Ammon's horn (tissue), 1 donor: ENCODE measurements at places on chromosomes 3 and 15.

DNA sequence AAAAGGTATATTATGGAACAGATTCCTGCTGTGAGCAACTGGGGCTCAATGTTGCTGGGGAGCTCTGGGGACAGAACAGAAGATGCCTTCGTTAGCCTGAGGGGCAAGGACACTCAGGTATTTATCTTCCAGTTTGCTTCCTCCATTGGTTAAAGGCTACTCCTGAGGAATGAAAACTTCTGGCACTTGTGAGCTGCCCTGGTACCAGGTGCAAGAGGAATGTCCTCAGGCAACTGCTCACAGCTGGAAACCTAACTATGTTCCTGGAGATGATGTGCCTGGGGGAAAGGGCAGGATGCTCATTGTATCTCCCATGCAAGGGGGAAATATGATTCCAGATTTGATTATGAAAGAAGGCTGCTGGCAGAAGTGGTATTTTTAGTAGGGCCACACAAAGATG is 54.0 kb upstream of the BBX start:
- no peak for DNase-seq

GRCh38 chr3:11455956-11456355 is 183.8 kb downstream of the ATG7 start:
- no peak for DNase-seq

GRCh38 chr3:83928391-83928790 is 1030.4 kb upstream of the CADM2 start:
- DNase-seq, result no peak

- no peak for DNase-seq
Observed at GRCh38 chr3:124119056-124119716, 127.3 kb upstream of the ROPN1 start.

- no peak for DNase-seq
Observed at GRCh38 chr3:123480428-123480827, 31.5 kb upstream of the ADCY5 start.

DNA sequence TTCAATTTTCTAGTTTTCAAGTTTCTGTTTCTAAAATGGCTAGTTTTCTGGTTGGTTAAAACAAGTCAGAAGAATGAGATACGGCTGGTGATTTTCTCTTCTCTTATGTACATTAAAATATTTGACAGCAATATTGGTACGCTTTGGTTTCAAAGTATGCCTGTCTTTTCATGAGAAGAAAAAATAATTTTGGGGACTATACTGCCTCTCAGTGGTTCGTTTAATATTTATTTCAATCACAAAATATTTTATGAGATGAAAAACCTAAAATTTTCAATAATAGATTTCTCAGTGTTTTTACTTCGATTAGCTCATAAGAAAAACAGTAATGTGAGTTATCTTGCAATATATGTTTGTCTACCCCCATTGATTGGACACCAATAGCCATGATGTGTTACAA is 72.8 kb upstream of the AADACL2 start:
- no peak for DNase-seq

DNA sequence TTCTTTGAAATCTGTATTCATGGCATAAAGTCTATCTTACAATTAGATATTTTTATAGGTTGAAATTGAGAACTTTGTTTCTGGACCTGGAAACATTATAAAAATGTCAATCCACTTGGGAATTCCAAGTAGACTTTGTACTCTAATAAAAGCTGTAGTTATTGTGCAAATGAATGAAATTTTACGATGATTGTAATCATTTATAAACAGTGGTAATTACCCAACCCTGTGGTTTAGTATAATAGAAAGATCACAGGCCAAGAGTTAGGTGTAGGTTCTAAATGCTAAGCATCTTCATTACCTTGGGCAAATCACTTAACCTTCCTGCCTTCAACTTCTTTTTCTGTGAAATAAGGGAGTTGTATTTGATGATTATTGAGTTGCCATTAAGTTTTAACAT is 13.2 kb upstream of the SLC7A14 start:
- DNase-seq, result no peak

DNA sequence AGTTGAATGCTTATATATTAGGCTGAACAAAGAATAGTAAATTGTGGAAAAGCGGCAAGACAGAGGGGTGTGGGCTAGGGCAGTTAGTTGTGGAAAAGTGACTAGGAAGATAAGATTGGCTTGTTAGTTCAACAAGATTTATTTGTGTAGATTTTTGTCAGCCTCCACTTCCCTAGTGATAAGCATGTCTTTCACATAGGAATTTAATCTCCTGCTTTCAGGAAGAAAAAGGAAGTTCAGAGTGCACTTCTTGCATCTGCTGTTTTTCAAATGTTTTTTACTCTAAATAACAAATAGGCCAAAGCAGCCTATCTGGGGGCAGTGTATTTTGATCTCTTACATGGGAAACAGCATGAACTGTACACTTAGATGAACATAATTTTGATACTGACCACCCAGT is 919.9 kb downstream of the NAALADL2 start:
- no peak for DNase-seq

DNA sequence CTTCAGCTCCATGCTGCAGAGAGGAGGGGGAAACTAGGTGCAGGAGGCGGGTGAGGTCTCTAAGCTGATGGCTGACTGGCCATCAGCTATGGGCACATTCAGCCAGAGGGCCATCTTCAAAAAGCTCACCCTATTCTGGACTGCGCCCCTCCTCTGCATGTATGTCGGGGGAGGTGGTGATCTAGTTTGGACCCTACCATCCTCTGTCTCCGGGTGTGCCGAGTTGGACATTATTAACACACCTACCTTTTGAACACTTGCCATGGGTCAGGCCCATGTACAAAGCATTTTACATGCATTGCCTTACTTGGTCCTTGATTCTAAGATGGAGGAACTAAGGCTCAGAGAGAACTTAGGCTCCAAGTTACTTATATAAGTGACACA is 1.4 kb downstream of the NISCH start:
- no peak for DNase-seq

GRCh38 chr3:5977331-5977730 is 789.8 kb downstream of the EDEM1 start:
- DNase-seq, result no peak

GRCh38 chr15:41331833-41332193 is 578 bp downstream of the OIP5 start:
- DNase-seq, result no peak

DNA sequence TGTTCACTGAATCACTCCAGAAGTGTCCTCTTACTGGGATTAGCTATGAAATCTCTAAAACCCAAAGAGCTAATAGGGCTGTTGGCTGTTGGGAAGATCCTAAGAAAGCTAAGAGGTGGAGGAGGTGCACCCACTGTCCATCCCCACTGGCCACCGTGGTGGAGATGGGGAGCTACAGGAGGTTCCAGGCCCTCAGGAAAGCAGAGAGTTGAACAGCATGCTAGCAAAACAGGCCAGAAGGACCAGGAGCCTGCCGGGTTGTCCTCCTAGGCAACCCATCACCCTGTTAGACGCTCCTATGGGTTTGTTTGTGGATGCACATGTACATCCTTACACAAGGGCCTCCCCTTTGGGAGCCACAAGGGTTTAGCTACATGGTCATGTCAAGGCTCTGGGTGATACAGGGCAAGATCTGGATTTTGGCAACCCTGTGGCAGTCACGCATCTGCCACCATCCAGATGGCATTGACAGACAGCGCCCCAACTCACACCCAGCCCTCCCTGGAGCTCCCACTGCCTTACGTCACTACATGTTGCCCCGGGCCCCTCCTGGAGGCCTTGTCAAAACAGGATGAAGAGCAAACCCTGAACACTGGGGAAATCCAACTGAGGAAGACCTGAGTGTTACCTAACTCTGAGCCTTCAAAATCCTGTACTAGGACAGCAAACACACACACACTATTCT is 208.1 kb downstream of the SLCO3A1 start:
- no peak for DNase-seq

DNA sequence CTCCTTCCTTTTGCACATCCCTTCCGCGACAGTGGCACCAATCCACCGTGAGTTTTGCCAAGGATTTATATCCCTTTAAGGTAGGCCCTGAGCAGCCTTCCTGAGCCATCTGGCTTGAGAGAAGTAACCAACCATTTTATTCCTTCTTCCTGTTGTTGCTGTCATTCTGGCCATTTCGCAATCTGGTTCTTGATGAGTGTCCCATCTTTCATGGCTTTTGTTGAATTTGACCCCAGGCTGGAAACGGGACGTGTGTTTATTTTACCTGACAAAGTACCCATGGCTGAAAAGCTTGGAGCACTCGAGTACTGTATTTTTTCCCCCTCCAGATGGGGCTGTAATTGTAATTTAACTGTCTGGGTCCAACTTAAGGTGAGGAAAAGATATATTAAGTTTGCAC is 173.4 kb downstream of the WNT5A start:
- DNase-seq, result no peak

DNA sequence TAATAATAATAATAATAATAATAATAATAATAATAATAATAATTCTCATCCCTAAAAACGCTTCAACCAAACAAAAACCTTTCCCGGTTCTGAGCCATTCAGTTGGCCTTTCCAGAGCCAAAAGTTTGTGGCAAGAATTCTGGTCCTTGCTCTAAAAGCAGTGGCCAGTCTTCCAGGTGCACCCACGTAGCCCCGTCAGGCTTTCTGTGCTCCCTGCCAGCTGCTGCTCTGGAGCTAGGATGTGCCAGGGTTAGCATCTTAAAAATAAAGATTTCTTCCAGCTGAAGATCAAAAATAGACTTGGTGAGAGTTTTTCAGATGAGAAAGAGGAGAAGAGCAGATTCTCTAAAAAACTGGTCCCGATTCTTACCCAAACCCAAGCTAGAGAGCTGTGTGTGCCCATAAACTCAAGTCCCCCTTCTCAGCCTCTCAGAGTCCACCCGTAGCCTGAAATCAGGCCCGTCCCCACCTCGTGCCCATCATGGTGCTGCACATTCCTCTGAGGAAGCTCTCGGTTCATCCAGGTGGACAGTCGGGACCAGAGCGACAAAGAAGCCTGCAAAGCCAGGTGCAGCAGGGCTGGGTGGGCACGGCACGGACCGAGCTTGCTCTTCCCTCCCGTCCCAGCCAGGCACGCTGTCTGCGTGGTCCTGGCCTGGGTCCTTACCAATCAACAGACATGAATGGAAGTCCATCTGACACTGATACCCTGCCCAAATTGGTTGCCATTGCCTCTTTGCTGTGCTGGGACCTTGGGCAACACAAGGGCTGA is 155.6 kb downstream of the LRRC28 start:
- no peak for DNase-seq

GRCh38 chr3:115423170-115423569 is 200.1 kb upstream of the GAP43 start:
- DNase-seq, result no peak

DNA sequence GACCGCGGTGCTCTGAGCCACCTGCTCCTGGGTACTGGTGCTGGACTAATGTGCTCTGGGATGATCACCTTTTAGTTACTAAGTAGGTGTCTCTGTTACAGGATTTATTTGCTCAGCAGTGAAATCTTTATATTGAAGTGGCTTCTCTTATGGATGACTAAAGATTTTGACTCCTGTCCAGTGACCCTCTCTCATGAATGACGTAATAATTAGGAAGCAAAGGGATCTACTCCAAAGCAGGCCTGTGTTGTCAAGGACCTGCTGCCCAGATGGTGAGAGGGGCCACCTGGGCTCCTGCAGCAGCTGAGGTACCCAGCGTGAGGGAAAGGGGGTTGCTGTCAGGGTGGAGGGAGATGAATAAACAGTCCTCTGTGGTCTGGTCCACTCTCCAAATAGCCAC is 263.6 kb downstream of the GABRG3 start:
- no peak for DNase-seq

GRCh38 chr3:54176106-54176505 is 53.8 kb downstream of the CACNA2D3 start:
- no peak for DNase-seq

DNA sequence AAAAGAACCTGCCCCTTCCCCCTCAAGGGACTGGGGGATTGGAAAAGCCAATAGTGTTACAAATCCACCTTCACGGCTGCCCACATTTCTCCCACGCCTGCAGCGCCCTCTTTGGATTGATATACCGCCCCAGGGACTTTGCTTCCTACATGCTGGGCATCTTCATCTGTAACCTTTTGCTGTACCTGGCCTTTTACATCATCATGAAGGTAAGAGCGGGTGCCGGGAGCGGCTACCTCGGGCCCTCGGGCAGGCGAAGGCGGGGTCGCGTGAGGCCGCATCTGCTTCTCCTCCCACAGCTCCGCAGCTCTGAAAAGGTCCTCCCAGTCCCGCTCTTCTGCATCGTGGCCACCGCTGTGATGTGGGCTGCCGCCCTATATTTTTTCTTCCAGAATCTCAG is 73.1 kb downstream of the USF3 start:
- DNase-seq, result no peak

GRCh38 chr15:60420203-60420716 is 22.5 kb upstream of the ANXA2 start:
- DNase-seq, result no peak

DNA sequence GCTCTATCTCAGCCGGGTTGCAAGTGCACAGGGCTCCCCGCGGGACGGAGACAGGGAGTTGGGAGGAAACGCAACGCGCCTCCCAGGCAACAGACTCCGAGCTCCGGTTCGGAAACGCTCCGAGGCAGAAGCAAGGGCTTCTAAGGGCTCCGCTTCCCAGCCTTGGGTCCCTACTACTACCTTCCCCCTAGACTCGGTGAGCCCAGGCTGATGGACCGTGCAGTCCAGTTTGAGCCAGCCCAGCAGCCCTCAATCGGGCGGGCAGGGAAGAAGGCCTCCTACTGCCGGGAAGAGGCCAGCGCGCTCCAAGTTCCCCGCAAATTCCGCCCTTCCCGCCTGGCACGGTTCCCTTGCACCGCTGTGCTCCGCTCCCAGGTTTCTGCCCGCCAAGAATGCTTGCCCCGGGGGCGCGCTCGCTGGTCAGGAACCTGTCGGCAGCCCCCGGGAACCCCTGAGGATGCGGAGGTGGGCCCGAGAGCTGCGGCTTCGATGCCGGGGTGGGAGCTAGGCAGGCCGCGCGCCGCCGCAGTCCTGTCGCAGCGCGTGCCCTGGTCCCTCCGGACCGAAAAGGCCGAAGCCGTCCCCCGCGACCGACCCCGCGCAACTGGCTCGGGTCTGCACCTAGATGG is 728 bp downstream of the TRANK1 start:
- peak; percentile 65 for DNase-seq

- no peak for DNase-seq
Observed at GRCh38 chr3:108513961-108514360, 3.6 kb upstream of the MYH15 start.

GRCh38 chr3:93981649-93982048 is 1.7 kb downstream of the ARL13B start:
- DNase-seq, result no peak

DNA sequence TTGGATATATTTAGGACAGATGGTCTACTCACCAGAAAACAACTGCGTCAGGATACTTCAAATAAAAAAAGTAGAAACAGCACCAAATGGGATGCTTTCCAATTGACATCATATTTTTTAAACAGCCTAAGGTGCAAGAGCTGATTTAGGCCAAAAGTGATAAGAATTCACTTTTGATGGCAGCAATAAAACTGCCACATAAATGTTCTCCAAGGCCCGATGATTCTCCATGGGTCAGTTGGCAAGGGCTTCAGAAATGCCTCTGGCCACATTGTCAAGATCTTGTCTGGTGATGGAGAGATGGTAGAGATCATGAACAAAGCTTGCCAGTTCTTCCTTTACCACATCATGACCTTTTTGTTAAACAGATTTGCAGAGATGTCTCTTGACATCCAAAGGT is 38.9 kb downstream of the LDHAL6B start:
- DNase-seq, result no peak
